ENCODE measurements at places on chromosomes 1 and 21. TPM values are rescaled to one million over a fixed set of nuclear protein-coding genes. Genes with fewer than 3 reads are reported as not detected.

DNA sequence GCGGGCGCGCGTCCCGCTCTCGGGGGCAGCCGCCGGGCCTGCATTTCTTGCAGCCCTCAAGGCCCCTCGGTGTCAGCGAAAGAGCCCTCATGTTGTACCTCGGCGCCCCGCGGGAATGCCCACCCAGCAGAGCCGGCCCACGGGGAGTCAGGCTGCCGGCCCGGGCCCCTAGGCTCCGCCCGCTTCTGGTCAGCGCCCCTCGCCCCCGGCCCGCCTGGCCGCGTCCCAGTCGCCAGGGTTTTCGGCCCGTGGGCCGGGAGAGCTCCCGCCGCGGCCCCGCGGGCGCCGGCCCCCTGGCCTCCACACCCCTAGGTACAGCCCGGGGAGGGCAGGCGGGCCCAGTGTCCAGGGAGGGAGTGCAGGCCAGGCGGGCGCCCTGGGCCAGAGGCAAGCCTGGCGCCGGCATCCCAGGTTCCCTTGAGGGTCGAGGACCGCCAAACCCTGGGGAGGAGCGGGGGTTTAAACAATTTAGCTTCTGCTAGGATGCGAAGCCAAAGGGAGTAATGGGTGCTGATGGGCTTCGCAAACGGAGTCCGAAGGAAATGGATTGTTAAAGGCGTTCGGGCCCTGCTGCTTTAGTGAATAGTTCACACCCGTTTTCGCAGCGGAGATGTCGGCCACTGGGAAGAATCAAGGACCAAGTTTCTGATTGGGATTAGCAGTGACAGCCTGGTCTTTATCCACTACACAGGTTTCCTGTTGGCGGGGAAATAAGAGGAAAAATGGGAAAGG is 486 bp upstream of the KCNA3 start:
- no peak for DNase-seq

The PLA2G2F gene
- 4.2 TPM for total RNA-seq

The SLC9C2 gene
- total RNA-seq: not detected

GRCh38 chr1:211831558-211832323 is 1.2 kb upstream of the LPGAT1 start:
- DNase-seq: no peak

GRCh38 chr1:45429561-45430159 is 61.3 kb downstream of the TESK2 start:
- no peak for DNase-seq

- DNase-seq: no peak
These were observed 9.6 kb upstream of the HTR6 start for GRCh38 chr1:19654886-19655717.

The BEND5 gene
- 1.9 TPM for total RNA-seq

The C8A gene
- not detected for total RNA-seq

DNA sequence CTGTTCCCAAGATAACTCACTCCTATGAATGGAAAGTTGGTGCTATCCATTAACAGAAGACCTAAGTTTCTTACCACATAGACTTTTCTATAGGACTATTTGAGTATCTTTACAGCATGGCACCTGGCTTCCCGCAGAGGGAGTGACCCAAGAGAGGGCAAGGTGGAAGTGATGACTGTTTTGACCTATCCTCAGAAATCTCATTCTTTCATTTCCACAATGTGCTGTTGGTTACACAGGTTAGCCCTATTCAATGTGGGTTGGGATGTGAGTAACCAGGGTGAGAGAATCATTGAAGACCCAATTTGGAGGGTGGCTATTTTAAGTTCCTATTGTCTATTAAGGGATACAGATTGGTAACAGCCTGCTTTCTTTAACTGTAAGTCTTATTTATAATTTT is 38.3 kb upstream of the NEXN start:
- DNase-seq: no peak

GRCh38 chr1:47894410-47895278 is 102.5 kb downstream of the TRABD2B start:
- peak; percentile 20 for DNase-seq
